Activated naive CD8-positive, alpha-beta T cell treated with anti-CD3 and anti-CD28 coated beads, Interleukin-2, amount 10 ng/mL, durations not matched to agents 7 days and 5 days (primary cell): ENCODE measurements at places on chromosomes 4 and X. TPM values are rescaled to one million over a fixed set of nuclear protein-coding genes. Genes with fewer than 3 reads are reported as not detected.

LGI2 gene
- not detected for total RNA-seq

TMSB15A gene
- 0.62 TPM for total RNA-seq

PLP1 gene
- total RNA-seq, result not detected

TEC gene
- 4.2 TPM for total RNA-seq

GRCh38 chr4:117422297-117422696 lies 336.9 kb upstream of the TRAM1L1 start:
- DNase-seq, result no peak

- DNase-seq, result no peak
These were observed 31.7 kb downstream of the RBBP7 start for GRCh38 chrX:16838202-16839066.

GRCh38 chrX:112991801-112992200 lies 151.2 kb upstream of the AMOT start:
- DNase-seq, result no peak

DNA sequence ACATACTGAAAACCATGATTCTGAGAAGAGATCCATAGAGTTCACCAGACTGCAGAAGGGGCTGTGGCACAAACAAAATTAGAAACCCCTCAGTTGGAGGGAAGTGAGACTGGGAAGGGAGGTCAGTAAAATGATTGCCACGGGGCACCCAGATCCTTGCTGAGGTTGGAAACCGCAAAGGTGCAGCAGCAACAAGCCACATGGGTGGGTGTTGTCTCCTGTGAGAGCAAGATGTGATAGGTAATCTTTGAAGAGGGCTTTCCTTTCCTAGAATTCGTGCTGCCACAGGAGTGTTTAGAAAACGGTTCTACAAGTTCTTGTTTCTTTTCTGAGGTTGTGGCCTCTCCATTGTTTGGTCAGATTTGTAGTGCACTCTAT lies 85.5 kb downstream of the NFKB1 start:
- DNase-seq, result peak; percentile 69

DNA sequence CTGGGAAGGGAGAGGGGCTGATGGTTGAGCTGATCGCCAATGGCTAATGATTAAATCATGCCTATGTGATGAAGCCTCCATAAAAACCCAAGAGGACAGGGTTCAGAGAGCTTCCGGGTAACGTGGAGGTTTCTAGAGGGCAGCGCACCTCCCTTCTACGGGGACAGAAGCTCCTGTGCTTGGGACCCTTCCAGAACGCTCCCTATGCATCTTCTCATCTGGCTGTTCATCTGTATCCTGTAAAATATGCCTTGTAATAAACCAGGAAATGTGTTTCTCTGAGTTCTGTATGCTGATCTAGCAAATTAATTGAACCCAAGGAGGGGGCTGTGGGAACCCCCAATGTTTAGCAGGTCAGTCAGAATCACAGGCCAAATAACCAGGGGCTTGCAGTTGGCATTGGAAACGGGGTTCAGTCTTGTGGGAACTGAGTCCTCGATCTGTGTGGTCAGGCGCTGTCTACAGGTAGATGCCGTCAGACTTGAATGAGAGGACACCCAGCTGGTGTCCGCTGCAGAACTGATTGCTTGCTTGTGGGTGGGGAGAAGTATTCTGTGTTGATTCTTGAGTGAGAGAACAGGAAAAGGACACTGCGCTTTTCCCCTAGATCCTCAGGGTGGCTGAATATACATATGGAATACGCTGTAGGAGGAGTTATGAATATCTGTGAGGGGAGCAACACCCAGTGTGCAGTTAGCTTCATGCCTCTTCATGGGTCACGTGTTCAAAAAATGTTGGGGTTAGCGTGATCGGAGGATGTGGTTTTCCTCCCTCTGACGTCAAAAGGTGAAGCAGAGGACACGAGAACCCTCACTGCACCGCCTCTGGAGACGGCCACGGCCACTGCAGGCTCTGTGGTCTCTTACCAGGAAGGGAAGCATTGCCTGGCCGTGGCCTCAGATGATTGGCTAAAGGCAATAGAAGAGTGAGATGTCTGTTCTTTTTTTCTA lies 29.2 kb downstream of the HTT-AS start:
- peak; percentile 79 for DNase-seq

DNA sequence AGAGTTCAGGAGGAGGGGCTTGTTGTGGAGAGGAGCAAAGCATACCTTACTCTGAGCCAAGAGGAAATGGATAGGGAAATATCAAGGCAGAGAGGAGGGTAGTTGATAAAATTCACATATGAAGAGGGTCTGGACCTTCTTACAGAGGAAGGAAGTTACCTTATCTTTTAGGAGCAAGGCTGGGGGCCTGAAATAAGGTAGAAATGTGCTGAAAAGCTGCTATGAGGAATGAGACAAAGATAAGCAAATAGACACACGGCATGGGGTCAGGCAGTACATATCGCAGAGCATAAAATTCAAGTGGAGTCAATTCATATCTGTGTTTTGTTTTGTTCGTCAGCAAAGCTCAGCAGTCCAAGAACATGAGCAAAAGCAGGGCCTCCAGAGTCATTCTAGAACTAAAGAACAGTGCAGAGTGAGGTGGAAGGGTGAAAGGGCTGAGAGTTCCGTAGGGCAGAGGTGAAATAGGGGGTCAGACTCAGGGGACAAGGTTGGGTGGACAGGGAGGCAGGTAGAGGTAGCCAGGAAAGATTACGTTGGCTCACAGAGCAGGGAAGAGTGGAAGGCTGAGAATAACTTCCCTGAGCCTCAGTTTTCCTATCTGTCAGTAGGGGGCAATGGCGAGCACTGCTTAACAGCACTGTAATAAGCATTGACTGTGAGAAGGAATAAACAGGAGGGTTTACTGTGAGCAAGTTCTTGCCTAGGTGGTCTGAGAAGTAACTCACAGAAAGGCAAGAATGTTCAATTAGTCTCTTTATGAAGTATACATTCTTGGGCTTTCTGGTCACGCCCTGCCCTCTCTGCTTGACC lies 9.2 kb downstream of the VSIG4 start:
- DNase-seq, result no peak

GRCh38 chrX:132676102-132676501 lies 187.3 kb upstream of the MBNL3 start:
- DNase-seq, result no peak

DNA sequence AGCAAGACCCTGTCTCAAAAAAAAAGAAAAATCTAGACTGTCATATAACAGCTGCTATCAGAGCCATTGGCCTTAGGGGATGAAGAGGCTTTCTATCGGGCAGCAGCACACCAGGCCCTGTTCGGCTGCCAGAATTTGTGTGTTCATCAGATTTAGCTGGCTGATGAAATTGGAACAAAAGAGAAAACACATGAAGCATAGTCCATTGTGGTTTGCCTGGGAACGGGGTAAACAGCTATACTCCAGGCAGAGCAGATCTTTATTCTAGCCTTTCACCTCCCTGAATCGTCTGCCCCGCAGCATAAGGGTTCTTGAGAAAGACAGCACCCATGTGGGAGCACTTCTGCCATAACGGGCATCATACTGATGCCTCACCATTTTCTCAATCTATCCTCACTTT lies 11.6 kb downstream of the TKTL1 start:
- no peak for DNase-seq

- no peak for DNase-seq
These were observed 176.0 kb downstream of the SMARCA1 start for GRCh38 chrX:129347291-129347690.

- DNase-seq, result no peak
These were observed 32.0 kb downstream of the EVC start for GRCh38 chr4:5742968-5743367.

DNA sequence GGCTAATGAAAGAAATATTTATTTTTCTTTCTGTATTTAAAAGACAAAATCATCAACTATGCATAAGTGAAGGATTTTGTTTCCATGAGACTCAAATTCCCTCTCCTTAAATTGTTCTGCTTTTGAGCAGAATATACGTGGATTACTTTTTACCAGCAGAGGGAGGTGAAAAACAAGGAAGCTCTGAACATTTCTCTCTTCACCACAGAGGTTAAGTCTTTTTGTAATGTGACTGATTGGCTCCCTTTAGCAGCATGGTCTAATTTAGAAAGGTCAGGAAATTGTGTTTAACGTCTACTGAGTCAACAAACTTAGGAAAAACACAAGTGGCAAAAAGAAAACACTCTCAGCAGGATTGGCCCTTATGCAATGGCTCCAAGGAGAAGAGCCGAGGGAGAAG lies 55.1 kb upstream of the F9 start:
- no peak for DNase-seq

- DNase-seq, result no peak
These were observed 394.5 kb downstream of the BCOR start for GRCh38 chrX:39703307-39703706.

DNA sequence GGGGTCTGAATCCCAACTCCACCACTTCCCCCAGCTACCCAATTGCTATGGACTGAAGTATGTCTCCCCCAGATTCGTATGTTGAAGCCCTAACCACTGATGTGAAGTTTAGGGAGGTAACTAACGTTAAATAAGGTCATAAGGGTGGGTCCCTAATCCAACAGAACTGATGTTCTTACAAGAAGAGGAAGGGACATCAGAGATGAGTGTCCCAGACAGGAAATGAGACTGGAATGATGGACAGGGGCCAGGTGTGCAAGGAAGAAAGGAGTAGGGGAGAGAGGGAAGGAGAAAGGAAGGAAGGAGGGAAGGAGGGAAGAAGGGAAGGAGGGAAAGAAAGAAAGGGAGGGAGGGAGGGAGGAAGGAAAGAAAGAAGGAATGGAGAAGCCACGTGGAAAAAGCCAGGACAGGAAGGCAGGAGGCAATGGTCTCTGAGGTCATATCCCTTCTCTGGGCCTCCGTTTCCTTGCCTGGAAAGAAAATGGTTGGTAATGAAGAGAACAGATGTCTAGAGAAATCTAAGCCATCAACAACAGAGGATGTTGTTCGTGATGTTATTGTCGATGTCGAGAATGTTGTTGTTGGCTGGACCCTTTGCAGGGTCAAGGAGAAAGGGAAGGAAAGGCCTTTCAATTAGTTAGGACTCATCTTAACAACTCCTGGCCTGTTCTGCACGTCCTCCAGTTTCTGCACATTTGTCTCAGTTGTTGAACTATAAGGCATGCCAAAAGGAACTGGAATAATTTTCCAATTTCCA lies 59.0 kb upstream of the FGFBP2 start:
- no peak for DNase-seq

DNA sequence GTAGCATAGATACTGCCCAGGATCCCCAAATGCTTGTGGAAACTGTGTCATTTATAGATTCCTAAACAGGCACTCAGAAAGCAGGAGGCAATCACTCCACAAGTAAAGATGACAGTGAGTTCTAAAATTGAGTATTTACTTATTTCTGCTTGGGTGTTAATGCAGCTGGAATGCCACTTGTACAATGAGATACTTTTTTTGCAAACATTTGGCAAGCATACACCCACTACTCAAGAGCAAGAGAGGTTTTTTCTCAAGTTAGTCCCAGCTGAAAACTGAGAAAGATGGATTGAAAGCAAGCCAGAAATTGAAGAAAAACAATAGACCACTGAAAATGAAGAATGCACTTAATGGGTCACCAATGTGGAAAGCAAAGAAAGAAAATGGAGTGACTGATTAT lies 22.5 kb downstream of the GABRA3 start:
- no peak for DNase-seq

- DNase-seq, result no peak
These were observed 68.0 kb downstream of the YIPF7 start for GRCh38 chr4:44583393-44583792.

DNA sequence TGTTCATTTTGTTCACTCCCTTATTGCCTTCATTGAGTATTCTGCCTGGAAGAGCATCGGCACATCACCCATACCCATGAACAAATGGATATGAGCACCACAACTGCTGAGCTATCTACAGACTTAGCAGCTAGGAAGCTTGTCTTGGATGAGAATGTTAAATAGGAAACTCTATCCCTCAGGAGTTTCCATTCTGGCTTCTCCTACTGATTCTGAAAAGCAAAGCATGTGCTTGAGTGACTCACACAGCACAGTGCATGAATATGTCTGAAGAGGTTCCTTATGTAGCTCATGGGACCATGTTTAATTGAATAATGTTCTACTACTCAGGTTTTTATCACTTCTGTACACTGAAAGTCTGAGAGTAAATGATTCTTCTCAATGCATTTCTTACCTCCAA lies 57.3 kb upstream of the MXRA5 start:
- DNase-seq, result no peak

DNA sequence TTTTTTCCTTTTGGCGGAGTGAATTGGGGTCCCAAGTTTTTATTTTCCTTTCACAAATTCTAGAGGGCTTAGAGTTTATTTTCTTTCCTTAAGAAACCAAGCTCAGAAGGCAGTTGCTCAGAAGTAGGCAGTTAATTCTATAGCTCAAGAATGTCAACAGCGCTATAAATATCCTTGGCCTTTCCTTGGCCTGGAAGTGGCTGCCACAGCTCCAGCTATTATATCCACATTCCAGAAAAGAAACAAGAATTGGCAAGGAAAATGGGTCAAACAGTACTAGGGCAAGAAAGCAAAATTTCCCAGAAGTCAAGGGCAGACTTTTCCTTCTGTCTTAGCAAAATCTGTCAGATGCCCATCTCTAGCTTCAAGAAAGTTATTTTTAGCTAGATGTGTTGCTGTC lies 31.0 kb downstream of the SLC10A6 start:
- no peak for DNase-seq

- DNase-seq, result no peak
These were observed 117.9 kb upstream of the FAM9B start for GRCh38 chrX:9151772-9152307.

DNA sequence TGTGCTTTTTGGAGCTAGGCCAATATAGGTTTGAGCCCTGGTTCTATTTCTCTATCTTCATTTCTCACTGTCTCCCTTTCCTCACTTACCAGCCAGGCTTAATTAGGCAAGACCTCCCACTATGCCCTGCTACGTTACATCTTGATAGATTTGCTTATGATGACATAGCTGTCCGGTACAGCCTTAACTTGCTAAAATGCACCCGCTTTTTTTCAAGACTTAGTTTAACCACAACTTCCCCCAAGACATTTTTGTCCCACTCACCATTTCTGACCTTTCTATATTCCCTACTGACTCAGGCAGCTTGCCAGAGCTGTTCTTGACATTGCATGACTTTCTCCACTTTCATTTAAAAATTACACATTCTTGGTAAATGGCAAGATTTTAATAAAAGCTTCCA lies 152.6 kb downstream of the MID1 start:
- DNase-seq, result no peak

- no peak for DNase-seq
These were observed 16.5 kb downstream of the TMPRSS11E start for GRCh38 chr4:68463796-68464195.

DNA sequence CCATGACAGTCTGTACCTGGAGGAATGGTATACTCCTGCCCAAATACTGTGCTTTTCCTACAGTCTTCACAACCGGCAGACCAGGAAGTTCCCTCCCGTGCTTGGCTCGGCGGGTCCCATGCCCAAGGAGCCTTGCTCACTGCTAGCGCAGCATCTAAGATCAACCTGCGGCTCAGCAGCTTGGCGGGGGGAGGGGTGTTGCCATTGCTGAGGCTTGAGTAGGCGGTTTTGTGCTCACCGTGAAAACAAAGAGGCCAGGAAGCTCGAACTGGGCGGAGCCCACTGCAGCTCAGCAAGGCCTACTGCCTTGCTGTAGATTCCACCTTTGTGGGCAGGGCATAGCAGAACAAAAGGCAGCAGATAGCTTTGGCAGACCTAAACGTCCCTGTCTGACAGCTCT lies 152.7 kb downstream of the TEX11 start:
- peak; percentile 51 for DNase-seq

GRCh38 chr4:123356921-123357320 lies 39.7 kb upstream of the SPRY1 start:
- no peak for DNase-seq

GRCh38 chr4:182937268-182938204 lies 20.4 kb upstream of the DCTD start:
- DNase-seq, result no peak

GRCh38 chrX:78199851-78200250 lies 60.4 kb upstream of the TAF9B start:
- no peak for DNase-seq

- no peak for DNase-seq
These were observed 3.0 kb downstream of the LINC00632 start for GRCh38 chrX:140712413-140713173.
